ENCODE measurements at places on chromosomes 6 and 20.

DNA sequence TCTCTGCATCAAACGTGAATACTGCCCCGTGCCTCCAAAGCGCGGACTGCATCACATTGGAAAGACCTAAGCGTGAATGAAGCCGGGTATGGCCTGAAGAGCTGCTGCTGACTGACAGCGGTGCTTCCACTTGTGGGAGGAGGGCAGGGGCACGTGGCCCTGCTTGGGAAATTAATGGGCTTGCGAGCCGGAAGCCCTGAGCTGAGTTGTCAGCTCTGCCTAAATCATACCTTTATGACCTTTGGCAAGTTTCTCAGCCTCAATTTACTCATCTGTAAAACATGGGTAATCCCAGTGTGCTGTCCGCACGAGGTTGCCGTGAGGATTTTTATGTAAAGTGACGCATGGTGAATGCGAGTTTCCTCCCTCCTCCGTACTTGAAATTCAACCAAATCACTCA, 67.0 kb upstream of the FOXQ1 start:
- DNase-seq: no peak

GRCh38 chr6:1255636-1256365, 56.1 kb upstream of the FOXQ1 start:
- no peak for DNase-seq

GRCh38 chr6:129490521-129491255, 219.3 kb downstream of the ARHGAP18 start:
- no peak for DNase-seq

- no peak for DNase-seq
Observed at GRCh38 chr6:34457742-34458735, 7.8 kb upstream of the PACSIN1 start.

DNA sequence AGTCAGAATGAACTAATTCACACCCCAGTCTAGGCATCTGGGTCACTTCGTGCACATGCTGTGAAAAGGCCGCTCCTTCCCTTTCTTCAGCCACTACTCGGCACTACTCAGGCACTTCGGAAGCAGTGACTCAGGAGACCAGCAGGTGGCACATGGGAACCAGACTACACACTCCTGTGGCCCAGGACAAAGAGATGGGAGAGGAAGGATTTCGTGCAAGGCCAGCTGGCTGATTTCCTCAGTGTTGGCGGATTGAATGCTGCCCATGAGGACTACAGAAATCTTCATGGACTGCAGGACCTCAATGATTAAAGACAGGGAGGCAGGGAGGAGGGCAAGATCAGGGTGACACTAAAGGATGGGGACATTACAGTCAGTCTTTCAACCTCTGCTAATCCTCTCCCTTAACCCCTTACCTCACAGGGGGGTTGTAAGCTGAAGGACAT, 117.8 kb upstream of the SPACA1 start:
- peak; percentile 78 for DNase-seq

- no peak for DNase-seq
Observed at GRCh38 chr6:73885393-73885792, 189.4 kb downstream of the CD109 start.

GRCh38 chr6:11514672-11515071, 22.9 kb upstream of the TMEM170B start:
- DNase-seq: no peak

- DNase-seq: no peak
Observed at GRCh38 chr6:134009876-134010275, 42.5 kb downstream of the SLC2A12 start.

DNA sequence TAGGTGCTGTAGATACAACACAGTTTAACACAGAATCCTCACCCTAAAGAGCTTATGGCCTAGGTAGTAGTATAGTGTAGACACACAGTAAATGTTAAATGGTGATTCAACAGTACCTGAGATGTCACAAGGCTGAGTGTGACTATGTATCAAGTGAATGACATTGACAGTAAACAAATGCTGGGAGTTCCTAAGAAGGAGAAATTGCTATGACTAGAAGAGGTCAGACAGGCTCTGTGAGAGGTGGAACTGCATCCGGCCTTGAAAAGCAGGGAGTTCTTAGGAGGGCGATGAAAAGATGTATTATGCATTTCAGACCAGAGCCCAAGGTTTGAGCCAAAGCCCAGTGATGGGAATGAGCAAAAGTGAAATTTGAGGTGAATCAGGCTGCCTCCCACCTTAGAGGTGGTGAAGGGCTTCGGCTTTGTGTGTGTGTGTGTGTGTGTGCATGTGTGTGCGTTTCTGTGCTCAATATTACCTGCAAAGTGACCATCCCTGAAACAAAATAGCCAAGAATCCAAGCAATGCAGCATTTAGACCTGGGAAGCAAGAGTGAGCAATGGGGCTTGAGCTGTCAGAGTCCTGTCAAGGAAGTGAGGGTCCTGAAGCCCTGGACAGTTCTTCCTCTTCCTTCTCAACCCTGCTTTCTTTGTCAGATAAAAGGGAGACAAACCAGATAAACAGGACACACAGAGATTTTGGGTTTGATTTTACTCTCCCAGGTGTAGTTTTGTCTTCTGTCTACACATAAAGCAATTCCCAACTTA, 32.3 kb upstream of the CITED2 start:
- no peak for DNase-seq

- no peak for DNase-seq
Observed at GRCh38 chr6:55445648-55446204, 118.5 kb downstream of the GFRAL start.

DNA sequence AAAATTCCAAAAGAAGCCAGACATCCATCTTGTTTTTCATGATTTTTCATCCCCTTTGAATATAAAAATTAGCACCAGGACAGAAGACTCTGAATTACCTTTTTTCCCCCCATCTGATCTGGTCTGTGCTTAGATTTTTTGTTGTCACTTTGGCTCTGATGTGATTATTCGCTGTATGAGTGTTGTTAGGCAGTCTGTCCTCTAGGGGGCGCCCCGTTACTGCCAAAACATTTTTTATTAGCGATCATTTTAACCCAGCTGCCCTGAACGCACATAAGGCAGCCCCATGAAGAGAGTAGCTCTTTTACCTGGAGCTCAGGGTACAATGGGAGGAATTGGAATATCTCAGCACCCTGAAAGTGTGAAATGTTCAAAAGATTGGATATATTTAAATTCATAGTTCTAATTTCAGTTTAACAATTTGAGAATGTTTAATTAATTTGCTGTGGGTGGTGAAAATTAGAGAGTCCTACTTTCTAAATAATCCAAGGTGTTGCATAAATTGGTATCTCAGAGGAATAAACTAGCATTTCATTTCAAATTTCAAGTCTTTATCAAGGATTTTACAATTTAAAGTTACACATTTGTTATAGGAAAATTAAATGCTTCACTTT, 60.8 kb downstream of the PRPH2 start:
- DNase-seq: peak; percentile 34

- DNase-seq: no peak
Observed at GRCh38 chr20:64268174-64268573, 12.6 kb downstream of the PCMTD2 start.
